Activated naive CD4-positive, alpha-beta T cell treated with anti-CD3 and anti-CD28 coated beads, Interleukin-2, amount 50 U/mL, for 16 hours (primary cell): ENCODE measurements at places on chromosomes 6 and 20.

GRCh38 chr6:56329271-56330050 lies 82.1 kb upstream of the COL21A1 start:
- no peak for DNase-seq

- DNase-seq, result no peak
Observed at GRCh38 chr6:43328528-43328927, 19.9 kb upstream of the CRIP3 start.

DNA sequence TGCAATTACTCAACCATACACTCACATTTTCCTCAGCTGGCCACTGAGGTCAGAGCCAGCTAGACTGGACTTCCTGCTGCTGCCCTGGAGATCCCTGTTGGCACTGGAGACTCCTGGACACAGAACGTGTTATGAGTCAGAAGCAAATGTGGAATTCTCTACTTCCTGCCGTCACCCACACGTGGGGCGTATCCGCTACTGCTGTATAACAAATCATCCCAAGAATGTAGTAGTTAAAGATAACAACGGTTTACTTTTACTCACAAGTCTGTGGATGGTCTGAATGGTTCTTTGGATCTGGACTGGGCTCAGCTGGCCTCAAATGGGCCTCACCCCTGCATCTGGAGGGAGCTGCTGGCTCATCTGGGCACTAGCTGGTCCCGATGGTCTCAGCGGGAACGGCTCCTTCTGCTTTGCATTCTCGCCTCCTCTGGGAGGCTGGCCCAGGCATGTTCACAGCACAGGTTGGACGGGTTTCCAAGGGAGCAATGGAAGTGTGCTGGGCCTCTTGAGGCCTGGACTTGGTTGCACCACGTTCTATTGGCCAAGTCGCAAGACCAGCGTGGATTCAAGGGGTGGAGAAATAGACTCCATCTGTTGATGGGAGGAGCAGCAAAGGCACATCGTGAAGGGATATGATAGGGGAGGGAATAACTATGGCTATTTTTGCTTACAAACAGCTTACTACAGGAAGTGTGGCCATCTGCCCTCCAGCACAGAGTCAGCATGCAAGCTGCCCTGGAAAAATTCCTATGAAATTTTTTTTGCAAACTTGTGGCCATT lies 118.5 kb downstream of the SNX5 start:
- no peak for DNase-seq

- DNase-seq, result no peak
Observed at GRCh38 chr6:157868835-157869234, 45.8 kb downstream of the SNX9 start.

DNA sequence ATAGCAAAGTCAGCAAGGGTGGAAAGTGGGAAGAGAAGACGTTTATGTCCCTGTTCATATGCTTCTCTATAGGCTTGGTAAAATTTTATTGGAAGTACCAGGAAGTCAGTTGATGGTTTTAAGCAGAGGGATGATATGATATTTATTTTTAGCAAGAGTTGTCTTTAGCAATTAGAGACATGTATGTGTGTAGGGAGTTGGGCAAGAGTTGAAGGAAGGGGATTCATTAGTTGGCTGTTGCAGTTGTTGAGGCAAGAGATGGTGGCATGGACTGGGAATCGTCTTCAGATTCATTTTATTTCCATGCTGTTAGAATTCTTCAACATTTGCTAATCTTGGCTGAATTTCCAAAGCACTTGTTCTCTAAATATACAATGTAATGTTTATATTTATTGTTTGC lies 85.6 kb downstream of the QKI start:
- no peak for DNase-seq

DNA sequence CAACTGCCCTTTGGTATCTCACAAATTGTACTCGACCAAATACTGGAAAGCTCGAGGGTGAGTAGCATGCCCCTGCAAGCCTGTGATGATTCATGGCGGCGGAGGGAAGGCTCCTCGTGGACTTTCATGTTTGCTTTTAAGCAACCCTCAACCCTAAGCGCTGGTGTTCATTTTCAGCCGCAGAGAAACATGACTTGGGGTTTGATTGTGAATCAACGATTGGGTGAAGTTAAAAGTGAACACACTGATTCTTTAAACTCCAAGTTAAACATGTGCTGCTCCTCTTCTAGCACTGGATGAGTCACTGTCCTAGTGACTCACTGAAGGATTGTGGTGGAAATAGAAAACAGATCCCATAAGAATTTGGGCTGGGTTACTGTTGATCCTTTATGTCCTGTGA lies 8.3 kb downstream of the CD109 start:
- DNase-seq, result no peak

DNA sequence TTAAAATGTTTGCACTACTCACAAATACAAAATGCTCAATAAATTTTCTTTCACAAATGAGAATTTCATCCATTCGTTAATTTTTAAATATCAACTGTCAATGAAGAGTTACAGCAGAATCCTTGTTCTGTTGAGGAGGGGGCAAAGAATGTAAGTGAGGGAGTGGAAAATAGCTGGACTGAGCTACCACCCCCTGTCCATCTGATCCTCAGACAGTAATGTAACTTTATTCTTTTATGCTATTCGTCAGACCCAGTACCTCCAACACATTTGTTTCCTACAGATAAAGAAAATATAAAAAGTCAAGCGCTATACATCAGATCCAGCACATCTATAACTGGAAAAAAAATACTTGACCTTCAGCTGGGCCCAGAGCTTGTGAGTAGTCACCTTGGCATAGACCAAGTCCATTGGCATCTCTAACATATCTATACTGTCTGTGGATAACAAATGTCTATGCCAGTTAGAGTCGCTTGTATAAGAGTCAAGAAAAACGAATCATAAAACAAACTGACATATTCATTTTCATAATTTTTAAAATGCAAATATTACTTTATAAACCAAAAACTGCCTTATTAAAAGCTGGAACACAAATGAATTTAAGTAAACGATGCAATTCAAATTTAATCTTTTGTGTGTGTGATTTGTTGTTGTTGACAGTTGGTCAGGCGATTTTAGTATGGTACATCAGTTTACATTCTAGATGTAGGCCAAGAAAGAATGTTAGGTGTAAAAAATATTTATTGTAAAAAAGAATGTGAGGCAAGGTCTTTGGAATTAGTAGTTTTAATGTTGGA lies 57.2 kb upstream of the HFE start:
- DNase-seq, result no peak

GRCh38 chr20:35007413-35007812 lies 51.7 kb downstream of the MYH7B start:
- no peak for DNase-seq

DNA sequence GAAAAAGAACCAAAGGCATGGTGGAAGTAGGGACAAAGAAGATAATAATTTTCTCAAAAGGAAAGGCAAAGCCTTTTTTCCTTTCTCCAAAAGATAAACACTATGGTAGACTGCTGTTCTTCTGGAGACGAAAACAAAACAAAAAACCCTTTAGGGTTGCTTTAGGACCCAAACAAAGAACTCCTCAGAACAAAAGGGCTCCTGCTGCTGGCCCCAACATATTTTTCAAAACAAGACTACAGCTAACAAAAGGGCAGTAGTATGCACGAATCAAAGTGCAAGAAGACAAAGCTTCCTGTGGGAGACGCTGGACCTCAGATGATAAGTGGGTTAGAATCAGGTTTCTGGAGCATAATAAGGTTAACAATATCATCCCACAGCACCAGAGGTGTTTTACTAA lies 15.8 kb downstream of the NCOA5 start:
- DNase-seq, result no peak
